ENCODE measurements at places on chromosomes 5 and 9.

GRCh38 chr9:97802276-97802675 lies 50.8 kb upstream of the FOXE1 start:
- DNase-seq = no peak

GRCh38 chr9:113246928-113247327 lies 25.6 kb downstream of the SLC31A1 start:
- no peak for DNase-seq

DNA sequence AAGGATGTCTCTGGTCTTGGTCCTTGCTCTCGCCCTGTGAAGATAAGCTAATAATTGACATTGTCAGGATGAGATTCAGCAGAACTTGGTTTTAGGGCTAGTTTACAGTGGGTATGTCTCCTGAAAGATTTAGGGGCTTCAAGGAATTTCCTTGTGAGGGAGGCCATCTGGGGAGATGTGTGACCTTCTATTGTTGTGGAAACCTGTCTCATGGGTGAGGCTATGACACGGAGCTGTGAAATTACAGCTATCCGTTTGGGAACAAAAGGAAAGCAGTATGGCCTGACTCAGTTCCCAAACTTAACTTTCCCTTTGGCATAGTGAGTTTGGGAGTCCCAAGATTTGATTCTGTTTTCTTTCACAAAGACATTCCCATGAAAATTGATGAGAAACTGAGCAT lies 142.0 kb downstream of the PARP8 start:
- DNase-seq = no peak

GRCh38 chr5:120463991-120464626 lies at the start of gene PRR16:
Gene PRR16, plus strand, starts transcription at chr5:120464300.
- DNase-seq = no peak

GRCh38 chr9:89999176-89999533 lies 394.3 kb downstream of the GADD45G start:
- DNase-seq = no peak

DNA sequence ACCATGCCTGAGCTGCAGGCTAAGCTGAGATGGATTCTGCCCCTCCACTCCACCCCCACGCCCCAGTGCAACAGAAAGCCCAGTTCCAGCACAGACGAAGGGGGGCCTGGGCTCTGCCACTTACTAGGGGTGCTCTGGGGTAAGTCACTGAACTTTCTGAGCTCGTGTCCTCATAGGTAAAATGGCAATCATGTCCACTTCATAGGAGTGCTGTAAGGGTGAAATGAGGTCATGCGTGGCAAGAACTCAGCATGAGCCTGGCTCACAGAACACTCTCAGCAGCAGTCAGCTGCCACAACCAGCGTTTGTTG lies 8.4 kb upstream of the PSD2 start:
- no peak for DNase-seq

GRCh38 chr9:107732781-107733522 lies 243.4 kb upstream of the KLF4 start:
- DNase-seq = no peak
